ENCODE measurements at places on chromosomes 1 and 21.
A peak's percentile ranks its signal among the peaks of the same experiment; 100 is the strongest.

DNA sequence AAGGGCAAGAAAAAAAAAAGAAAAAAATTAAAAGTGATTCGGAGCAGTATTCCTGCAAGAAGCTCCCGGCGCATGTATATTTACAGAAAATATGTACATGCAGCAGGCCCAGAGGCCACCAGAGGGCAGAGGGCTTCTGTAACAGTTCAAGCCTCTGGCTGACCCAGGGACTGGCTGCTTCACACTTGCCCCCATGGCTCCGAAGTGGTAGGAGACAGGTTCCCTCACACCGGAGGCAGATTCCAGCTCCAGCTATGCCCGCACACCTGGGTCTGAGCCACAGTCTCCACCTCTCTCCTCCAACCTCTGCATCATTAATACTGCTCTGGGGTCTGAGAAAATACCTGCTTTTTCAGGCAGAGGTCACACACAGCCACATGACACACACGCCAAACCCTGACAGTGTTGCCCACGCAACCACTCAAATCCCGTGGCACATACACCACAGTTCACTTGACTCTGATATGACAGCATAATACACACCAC, 2.2 kb upstream of the ARHGAP30 start:
- peak; percentile 77 for DNase-seq

GRCh38 chr1:24048205-24048869, 63.6 kb downstream of the MYOM3 start:
- DNase-seq = no peak

GRCh38 chr1:24435782-24436365, 20.3 kb downstream of the NIPAL3 start:
- DNase-seq = no peak

- DNase-seq = no peak
These were observed 3.0 kb downstream of the MORC3 start for GRCh38 chr21:36323032-36323431.

GRCh38 chr1:54853793-54854370, 33.1 kb downstream of the DHCR24 start:
- DNase-seq = no peak

DNA sequence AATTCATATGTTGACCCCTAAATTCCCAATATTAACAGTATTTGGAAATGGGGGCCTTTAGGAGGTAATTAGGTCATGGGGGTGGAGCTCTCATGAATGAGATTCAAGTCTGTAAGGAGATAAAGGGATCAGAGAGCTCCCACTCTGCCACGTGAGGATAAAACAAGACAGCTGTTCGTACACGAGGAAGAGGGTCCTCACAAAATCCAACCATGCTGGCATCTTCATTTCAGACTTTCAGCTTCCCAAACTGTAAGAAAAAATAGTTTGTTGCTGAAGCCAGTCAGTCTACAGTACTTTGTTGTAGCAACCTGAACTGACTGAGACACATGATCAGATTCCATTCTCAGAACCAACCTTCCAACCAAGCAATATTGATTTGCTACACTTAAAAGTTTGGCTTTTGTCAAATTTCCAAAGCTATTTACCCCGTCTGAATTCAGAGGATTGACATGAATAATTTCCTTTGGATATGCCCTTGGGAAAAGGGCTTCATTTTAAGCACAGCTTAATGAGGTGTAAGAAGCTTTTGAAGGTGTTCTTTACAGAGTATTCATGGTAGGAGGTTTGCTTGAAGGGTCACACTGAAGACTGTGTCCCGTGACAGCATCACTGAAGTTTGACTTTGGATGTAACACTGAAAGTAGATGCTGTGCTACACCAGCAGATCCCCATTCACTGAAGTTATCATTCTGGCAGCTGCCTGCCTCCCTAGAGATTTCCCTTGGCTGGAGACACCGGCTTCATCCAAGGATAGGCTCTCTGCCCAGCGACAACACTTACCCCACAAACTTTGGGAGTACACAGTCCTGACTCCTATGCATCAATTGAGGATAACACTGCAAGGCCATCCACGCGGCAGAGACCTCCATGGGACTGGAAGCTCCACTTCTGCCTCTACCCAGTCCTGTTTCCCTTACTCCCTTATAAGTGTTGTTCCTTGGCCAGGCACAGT, 4.9 kb upstream of the OMA1 start:
- no peak for DNase-seq

GRCh38 chr1:100622506-100622905, 84.6 kb downstream of the GPR88 start:
- DNase-seq = no peak

DNA sequence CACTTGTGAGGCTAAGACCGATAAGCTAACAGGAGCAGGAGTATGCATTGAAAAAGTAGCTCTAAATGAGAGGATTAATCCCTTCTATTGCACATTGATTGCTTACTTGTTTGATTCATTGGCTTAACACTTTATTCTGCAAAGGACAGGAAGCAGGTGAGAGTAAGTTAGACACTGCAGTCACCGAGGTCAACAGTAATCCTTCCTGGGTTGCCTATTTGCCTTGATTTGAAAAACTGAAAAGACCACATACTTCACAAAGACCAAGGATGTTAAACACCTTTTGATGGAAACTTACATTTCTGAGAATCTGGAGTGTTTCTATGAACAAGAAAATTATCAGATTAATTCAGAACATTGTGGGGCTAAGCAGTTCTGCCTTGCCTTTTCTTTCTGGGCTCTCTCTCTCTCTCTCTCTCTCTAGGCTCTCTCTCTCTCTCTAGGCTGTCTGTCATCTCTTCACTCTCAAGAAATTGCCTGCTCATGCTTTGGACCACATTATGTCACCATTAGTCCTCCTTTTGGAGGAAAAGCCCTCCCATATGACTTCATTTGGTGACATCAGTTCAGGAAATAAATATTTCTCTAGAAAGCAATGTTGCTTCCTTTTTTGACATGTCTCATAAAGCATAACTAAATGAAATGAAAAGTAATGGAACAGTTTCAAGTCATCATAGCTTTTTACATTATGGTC, 103.8 kb downstream of the TNFSF18 start:
- no peak for DNase-seq

DNA sequence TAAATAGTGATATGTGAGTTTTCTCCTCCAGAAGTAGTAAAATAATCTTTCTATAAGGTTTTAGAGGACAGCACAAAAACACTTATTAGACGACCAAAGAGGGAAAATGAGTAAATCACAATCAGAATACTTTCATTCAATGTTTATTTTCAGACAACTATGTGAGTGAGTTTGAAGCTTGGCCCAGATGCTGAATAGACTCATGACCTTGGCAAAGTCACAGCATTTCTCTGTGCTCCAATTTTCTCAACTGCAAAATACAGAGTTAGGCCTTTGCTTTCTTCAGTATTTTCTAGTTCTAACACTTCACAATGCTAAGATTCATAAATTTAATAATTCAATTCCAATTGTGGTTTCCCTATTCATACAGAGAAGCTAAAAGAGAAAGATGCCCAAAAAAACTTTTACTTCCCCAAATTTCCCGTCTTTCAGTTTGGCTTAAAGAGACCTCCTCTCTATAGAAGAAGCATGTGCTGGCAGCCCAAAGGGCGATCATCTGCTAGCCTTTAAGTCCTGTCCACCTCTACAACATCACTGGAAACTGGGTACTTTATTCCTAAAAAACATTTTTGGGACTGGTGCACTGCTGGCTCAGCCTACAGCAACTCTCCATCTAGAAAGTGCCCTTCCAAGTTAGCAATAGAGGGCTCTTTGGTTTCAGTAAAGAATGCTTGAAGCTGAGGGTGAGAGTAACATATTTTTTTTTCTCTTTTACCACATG, 116.8 kb upstream of the GORAB start:
- DNase-seq = no peak

DNA sequence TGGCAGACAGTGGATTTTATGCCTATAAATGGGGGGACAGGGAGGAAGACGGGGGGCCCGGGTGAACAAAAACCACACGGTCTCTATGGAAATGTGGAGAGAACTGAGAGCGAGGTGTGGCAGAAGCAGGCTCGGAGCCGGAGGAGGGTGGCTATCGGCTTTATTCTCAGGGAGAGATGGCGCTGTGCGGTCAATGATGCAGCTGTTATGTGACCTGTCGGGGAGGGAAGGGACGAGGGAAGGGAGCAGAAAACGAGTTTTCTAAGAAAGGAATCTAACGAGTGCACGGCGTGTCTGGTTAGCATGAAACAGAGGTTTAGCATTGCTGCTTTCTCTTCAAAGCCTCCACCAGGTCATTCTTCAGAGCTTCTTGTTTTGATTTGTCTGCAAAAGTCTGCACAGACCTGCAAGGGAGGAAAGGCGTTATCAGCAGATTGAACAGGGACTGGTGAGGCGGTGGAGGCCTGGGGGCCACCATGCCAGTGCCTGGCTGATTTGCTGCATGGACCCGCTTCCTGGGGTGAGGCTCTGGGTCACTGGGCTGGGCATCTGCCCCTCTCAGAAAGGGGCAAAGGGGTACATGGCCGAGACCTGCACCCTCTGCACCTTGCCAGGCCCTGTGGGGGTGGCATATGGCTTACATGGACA, 27.2 kb downstream of the SLC66A1 start:
- DNase-seq = no peak

GRCh38 chr1:87757676-87758075, 429.0 kb downstream of the LMO4 start:
- DNase-seq = no peak

- no peak for DNase-seq
These were observed 35.8 kb downstream of the HHAT start for GRCh38 chr1:210364479-210364878.

- no peak for DNase-seq
These were observed 316.9 kb downstream of the VAV3 start for GRCh38 chr1:107648071-107648470.

DNA sequence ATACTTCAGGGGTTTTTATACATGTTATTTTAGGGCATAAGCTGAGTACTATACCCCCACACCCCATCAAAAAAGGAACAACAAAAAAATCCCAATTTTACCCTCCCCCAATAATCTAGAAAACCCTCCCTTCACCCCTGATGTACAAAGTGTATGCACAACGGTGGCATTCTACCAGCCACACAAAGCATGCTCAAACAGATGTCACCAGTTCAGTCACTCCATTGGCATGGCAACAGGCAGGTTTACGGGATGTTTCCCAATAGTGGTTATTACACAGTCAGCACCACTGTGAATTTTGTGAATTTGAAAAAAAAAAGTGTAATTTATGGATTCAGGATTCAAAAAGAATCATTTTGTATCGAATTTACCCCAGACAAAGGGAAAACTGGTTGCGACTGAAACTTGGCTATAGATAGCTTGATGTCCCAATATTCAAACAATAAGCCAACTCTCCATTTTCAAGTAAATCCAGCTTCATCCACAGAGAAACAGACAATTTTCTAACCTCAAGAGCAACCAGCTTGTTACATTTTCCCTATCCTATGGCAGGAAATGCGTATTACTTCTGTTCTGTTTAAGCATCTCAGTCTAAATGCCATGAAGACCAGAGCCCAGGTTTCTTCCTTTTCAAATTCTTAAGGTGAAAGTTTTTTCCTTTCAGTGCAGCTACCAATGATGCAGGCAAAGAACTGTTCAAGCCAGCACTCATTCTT, 34.0 kb upstream of the SLC45A3 start:
- DNase-seq = no peak

GRCh38 chr21:30227128-30227527, 11.2 kb upstream of the CLDN8 start:
- DNase-seq = no peak

DNA sequence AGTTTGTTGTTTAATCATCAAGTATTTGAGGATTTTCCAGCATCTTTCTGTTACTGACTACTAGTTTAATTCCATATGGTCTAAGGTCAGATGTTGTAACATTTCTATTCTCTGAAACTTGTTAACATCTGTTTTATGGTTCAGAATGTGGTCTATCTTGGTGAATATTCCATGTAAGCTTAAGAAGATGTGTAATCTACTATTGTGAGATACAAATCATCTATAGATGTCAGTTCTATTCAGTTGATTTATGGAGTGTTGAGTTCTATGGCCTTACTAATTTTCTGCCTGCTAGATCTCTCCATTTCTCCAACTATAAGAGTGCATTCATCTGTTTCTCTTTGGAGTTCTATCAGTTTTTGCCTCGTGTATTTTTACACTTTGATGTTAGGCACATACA, 31.5 kb downstream of the WARS2 start:
- DNase-seq = no peak

DNA sequence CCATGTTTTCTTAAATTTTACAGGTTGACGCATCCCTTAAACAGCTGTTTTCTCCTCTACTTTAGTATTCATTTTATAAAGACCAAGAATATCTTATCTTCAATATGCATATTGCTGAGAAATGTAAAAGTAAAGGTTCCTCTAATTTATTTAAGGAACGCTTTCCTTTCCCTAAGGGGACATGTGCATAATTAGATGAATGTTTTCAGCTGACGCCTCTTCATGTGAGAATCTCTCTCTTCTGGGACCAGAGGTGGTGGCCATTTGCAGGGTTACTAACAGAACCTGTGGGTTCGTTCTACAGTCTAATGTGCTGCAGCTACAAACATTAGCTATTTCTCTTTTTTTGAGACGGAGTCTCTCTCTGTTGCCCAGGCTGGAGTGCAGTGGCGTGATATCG, 147.7 kb upstream of the L1TD1 start:
- DNase-seq = no peak

- DNase-seq = no peak
These were observed 7.2 kb downstream of the LAD1 start for GRCh38 chr1:201391651-201392511.

DNA sequence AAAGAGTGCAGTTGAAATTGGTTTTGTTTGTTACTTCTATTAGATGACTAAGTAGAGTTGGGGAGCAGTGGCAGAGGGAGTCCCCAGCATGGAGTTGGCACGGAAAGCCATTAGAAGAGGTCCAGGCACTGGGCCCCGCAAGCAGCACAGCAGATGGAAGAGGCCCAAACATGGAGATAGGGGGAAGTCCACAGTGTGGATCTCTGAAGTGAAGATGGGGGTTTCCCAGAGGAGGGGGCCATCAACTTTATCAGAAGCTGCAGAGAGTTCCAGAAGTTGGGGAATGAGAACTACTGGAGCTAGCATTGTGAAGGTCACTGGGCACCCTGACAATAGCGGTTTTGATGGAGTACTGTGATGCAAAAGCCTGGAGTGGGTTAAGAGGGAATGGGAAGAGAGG, 30.6 kb downstream of the PAFAH2 start:
- no peak for DNase-seq

- DNase-seq = no peak
These were observed 186.5 kb downstream of the DYRK1A start for GRCh38 chr21:37553078-37553481.

GRCh38 chr1:29653886-29654450, 417.6 kb downstream of the PTPRU start:
- DNase-seq = no peak

DNA sequence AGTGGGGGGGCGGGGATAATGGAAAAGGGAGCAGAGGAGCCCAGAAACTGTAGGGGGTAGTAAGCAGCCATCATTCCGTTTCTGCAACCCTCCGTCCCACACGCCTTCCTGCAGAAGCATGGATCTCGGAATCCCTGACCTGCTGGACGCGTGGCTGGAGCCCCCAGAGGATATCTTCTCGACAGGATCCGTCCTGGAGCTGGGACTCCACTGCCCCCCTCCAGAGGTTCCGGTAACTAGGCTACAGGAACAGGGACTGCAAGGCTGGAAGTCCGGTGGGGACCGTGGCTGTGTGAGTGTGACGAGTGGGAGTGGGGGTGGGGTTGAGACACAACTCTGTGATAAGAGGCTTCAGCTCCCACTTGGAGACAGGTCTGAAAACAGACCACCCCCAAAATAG, 706 bp downstream of the CREB3L4 start:
- DNase-seq = no peak

GRCh38 chr1:27285274-27285660, 36.7 kb upstream of the TMEM222 start:
- no peak for DNase-seq
